ENCODE measurements at places on chromosomes 12 and 14.
A peak's percentile ranks its signal among the peaks of the same experiment; 100 is the strongest.

GRCh38 chr12:43882578-43883178 lies 46.8 kb downstream of the TMEM117 start:
- peak; percentile 12 for DNase-seq

DNA sequence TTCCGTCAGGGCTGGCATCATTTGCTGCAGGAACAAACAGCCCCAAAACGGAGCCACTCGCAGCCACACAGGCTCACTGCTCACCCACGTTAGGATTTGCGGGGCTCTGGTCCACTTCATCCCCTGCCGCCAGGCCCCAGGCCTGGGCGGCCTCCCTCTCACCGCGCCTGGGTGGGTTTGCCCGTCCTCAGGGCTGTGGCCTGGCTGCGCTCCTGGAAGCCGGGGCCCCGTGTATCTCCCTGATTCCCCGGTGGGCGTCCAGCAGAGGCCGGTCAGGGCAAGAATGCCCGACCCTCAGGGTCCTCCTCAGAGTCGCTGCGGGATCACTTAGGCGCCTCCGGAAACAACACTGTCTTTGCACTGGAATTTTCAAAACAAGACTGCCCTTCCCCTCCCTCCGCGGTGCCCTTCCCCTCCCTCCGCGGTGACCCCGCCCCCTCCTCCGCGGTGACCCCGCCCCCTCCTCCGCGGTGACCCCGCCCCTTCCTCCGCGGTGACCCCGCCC lies 15.7 kb upstream of the FBRSL1 start:
- DNase-seq: no peak

DNA sequence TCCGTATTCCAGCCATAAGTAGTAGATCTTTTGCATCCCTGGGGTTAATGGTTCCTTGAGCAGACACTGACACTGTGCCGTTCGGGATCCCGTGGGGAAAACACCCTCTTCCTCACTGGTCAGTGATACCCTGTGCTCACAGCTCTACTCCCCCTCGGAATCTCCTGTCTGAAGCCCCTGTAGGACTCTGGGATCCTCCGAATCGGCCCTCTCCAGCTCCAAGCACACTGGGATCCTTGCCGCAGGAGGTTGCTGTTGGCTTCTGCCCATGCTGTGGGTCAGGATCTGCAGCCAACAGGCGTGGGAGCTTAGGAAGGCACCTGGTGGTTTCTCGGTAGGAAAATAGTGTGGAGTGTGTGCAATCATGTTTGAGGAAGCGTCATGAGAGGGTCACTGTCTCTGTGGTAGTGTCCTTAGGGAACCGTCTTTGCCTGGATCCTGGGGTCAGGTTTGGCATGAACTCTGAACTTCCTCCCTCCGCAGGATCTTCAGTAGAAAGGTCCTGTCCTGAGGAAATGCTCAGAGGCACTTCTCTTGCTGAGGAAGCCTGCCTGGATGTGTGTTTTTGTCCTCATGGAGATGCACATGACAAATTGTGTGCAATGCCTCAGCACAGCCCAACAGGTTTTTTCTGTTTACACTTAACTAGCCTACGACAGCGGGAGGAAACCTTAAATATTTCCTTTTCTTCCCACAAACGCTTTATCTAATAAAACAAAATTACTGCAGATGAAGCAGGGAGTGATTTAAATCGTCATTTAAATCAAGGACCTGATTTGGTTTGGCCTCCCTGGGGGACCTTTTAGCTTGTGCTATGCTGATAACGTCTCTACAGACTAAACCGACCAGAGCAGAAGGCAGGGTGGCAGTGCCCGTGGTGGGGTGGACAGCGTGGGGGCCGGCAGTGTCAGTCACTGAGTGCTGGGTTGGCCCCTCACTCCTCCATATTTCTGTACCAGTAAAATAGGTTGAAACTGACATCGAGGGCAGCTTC lies 18.7 kb downstream of the FBXL14 start:
- no peak for DNase-seq

GRCh38 chr12:41122894-41123293 lies 65.2 kb upstream of the PDZRN4 start:
- DNase-seq: no peak

DNA sequence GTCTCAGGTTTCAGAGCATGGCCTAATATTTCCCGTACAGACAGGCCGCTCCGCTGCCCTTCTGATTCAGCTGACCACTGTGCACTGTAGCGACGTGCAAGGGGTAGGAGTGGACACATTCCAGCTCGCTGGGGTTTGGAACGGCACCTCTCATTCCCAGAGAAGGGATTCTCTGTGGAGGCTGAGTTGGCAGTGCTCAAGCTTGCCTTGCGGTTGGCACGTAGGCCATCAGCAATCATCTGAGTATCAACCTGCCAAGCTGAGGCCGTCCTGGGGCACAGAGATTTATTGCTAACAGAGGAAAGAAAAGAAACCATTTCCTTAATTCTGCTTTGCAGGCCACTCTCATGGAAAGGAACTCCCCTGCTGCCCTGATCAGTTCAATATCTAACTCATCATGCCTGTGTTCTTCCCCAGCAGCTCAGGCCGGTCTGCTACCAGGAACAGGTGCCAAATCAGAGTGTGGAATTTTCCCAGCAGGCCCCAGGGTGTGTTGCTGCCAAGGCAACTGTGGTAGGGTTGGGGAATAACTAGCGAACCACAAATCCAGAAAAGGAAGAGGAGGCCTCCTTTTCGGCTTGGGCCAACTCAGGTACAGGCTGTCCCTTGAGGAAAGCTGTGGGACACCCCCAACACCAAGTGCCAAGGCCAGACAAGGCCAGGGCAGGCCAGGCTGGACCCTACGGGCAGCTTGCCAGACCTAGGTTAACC lies 92.5 kb downstream of the SSPN start:
- no peak for DNase-seq

DNA sequence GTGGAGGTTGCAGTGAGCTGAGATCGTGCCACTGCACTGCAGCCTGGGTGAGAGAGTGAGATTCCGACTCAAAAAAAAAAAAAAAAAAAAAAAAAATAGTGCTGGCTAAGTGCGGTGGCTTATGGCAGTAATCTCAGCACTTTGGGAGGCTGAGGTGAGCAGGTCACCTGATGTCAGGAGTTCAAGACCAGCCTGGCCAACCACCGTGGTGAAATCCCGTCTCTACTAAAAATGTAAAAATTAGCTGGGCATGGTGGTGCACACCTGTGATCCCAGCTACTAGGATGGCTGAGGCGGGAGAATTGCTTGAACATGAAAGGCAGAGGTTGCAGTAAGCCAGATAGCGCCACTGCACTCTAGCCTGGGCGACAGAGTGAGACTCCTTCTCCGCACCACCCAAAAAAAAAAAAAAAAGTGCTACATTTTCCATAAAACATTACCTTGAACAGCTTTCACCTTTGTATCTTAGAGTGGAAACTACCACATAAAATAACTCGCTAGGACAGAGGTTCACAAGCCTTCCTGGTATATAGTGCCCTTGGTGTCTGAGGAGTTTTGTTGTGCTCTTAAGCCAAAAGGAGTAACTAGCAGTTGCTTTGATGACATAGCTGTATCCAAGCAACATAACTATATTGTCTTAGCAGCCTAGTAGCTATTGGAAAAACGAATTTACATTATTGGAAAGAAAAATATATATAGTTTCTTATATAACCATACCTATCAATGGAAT lies 11.1 kb downstream of the PTGES3 start:
- no peak for DNase-seq

- DNase-seq: no peak
Measured at GRCh38 chr12:13142747-13143146, 39.3 kb upstream of the GSG1 start.

DNA sequence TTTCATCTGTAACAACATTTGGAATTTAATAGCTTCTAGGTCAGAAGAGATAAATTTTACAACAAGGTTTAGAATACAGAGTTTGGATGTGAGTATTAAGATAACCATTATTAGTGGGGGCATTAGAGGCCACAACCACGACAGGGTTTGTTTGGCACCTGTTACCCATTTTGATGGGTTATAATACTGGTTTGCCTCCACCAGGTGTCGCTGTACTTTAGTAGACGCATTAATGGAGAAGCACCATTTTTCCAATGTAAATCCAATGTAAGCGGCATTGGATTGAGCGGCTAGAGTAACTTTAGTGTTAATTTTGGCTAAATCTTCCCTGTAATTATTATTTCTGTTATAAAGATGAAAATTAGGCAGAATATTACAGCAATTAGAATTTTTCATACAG lies 136.2 kb downstream of the SLCO1B3 start:
- DNase-seq: no peak

DNA sequence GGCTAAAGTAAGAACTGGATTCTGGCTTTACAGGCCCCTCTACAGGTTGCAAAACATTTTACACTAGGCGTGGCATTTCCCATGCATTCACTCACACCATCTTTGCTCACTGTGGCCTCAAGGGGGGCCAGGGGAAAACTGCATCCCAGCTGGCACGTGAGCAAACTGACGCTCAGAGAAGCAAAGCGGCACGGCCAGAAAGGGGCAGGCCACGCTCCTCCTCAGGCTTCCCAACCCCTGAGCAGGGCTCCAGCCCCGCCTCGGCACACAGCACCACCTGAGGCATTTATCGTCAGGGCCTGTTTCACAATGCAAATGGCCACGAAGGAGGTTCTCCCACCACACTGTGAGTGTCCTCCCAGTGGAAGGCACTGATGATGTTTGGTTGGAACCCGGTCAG lies 90.8 kb downstream of the BCL11B start:
- DNase-seq: no peak

GRCh38 chr12:2173971-2174370 lies 121.2 kb downstream of the CACNA1C start:
- DNase-seq: no peak
